Activated T-cell treated with anti-CD3 and anti-CD28 coated beads for 4 hours (primary cell): ENCODE measurements at places on chromosomes 1 and 21.

DNA sequence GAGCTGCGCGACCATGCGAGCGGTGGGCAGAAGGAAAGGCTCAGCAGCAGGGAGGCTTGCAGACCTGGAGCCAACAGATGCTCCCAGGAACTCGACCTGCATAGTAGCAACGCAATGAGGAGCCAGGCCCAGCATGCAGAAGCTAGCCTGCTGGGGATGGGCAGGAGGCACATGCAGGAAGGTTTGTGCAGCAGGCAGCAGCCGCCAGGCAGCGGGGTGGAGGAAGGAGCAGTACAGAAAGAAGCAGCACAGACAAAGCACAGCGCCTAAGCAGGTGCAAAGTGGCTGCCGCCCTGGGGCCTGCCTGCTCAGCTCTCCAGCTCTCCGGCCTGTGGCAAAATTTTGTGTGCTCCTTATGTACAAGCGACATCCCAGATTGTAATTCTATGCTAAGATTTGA is 213.5 kb upstream of the MAP1LC3C start:
- DNase-seq: no peak

GRCh38 chr1:178774263-178774662 is 49.2 kb downstream of the RALGPS2 start:
- DNase-seq: no peak

DNA sequence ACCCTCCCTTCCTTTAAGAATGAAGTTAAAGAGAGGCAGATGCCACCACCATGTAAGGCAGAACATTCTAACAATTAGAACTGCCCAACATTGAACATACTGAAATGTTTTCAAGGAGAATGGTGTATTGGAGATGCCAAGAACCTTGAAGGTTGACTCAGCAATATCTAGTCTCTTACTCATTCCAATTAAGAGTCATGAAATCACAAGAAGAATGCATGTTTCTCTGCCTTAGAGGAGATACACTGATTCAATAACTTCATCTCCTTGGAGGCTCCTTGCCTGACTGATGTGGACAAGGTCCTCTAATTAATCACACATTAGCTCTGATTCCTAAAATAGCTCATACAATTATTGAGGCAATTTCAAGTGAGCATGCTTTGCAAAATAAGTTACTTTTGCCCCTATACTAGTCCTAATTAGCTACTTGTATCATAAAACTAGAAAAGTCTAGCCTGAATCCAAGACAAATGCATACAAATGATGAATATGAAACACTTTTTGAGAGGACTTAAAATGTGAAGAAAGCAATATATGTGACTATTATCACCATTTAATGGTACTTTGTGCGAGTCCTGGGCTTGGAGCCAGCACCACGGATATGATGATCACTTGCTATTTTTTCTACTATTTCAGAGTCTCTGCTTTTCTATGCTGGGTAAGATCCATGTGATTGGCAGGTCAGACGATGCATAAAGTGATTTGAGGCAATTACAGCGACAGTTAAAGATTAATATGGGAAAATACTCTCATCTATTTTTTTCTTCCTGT is 114.5 kb downstream of the DSCAM start:
- DNase-seq: no peak

GRCh38 chr1:182143825-182144645 is 82.5 kb upstream of the ZNF648 start:
- DNase-seq: no peak

DNA sequence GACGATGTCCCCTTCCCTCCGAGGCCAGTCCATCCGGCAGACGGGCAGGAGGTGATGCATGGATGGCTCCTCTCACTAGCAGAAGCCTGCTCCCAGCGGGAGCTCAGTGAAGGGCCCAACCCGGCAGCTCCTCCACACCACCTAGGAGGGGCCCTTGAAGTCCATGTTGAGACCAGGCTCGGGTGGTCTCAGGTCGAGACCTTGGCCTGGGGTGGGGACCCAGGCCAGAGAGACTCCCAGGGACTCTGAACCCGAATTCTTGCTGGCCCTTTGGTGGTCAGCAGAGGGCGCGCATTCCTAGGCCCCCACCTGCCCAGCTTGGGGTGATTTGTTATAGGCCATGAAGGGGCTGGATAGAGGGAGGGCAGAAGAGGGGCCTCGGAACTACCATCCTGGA is 642 bp upstream of the NT5C1A start:
- no peak for DNase-seq

DNA sequence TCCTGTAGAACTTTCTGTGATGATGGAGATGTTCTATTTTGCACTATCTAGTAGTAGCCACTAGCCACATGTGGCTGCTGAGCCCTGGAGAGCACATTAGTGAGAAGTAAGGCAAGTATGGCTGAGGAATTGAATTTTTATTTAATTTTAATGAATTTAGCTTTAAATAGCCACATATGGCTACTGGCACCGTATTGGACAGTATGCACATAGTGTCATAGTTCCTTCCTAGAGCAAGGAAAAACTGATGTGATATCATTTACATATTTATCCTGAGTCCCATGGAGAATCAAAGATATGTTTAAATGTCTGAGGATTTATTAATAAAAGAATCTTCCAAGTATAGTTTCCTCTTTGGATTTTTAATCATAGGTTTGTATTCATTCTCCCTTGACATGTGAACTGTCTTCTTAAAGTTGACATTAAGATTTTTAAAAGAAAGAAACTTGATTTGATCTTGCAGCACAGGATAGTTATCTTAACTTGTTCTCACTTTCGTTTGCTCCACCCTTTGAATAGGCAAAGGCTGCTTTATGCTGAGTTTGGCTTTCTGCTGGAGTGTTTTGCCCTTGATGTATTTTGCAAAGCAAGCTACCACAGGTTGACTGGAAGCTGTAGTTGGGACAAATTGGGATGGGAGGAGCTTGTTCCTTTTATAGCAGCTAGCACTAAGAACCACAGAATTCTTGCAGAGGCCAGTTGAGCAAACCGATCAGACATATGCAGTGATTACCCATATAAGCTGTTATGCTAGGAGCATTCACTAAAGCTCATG is 129.7 kb downstream of the VPS13D start:
- DNase-seq: no peak

DNA sequence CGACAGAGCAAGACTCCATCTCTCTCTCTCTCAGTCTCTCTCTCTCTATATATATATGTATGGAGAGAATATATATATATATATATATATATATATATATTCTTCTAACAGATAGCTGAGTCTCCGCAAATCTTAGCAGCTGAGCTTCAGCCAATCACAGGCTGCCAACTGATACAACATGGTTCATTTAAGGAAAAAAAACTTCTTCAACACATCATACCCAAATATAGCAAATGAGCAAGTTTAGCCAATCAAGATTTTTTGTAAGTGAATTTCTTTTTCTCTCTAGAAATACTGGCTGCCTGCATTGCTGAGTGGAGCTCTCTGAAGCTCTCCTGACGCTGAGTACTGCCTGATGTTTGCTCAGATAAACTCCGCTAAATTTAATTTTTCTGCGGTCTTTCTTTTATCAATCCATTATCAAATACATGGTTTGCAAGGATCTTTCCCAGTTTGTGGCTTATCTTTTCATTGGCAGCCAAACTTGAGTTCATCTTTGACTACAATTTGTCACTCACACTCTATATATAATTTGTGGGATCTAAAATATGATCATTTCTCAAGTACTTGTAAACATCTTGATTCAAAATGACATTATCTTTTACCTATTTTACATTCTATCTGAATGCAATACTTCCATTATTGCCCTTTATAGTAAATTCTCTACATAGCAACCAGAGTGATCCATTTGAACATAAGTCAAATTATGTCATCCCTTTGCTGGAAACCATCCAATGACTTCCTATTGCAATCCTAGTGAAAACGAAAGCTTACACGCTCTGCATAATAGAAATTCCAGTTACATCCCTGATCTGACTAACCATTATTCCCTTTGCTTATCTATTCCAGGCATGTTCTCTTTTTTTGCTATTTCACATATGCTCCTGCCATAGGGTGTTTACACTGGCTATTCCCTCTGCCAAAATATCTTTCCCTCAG is 2131.7 kb downstream of the MRPL39 start:
- DNase-seq: no peak

GRCh38 chr21:27477296-27477695 is 510.4 kb upstream of the ADAMTS5 start:
- no peak for DNase-seq

DNA sequence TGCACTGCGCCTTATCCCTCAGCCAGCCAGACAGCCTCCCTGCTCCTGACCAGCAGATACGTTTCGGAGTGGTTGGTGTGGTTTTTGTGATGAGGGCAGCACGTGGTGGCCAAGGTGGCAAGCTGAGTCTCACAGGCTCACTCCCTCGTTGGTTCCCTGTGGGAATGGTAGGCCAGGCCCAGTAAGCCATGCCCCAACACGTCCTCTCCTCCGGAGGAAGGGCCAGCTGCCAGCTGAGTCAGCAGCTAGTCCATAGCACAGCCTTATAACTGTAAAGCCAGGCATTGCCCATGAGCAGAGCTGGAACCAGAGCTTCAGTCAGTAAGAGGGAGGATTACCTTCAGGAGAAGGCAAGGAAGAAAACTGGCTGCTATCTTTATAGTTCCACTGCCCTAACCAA is 29.5 kb downstream of the SZRD1 start:
- no peak for DNase-seq

DNA sequence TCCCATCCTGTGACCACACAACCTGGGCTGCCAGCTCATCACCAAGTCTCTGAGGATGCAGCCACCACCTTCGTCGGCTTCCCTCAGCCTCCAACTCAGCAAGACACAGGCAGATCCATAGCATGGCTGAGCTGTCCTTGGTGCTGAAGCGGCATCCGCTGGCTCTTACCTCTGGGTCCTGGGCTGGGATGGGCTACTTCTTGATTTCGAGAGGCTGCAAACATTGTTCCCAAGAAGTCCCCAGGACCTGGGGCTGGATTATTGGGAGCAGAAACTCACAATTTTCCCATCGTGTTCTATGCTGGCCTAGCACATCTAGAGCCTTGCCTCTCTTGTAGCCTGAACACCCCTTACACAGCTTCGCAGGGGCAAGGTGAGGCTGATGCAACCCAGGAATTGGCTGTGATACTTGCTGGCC is 24.9 kb upstream of the C1QA start:
- no peak for DNase-seq

DNA sequence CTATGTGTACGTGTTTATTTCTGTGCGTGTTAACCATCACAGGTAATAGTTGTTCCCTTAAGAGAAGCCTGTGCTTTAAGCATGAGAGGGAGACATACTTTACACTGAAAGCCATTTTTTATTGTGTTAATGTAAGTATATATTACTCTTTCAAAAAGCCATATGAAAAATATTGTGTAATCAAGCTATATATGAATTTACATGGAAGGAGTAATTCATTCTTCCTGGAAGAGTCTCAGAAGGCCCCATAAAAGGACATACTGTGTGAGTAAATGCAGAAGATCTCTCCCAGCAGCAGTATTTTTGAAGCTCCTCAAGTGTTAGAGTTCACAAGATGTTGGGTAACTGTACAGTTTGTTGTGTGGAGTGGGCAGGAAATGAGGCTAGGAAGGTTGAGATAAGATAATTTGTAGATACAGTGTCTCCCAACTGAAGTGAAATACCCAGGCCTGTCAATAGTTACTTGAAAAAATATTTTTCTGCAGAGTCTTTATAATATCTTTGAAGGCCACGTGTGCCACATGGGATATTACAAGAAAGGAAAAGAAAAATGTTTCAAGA is 138.3 kb downstream of the PTGER3 start:
- DNase-seq: no peak
